CD4-positive, alpha-beta T cell treated with Interleukin-17A for 1 hour (primary cell): ENCODE measurements at places on chromosomes 6 and 20.

GRCh38 chr6:41697861-41698781, 37.3 kb downstream of the TFEB start:
- no peak for DNase-seq

GRCh38 chr6:132750455-132751248, 7.1 kb downstream of the VNN2 start:
- DNase-seq = no peak

DNA sequence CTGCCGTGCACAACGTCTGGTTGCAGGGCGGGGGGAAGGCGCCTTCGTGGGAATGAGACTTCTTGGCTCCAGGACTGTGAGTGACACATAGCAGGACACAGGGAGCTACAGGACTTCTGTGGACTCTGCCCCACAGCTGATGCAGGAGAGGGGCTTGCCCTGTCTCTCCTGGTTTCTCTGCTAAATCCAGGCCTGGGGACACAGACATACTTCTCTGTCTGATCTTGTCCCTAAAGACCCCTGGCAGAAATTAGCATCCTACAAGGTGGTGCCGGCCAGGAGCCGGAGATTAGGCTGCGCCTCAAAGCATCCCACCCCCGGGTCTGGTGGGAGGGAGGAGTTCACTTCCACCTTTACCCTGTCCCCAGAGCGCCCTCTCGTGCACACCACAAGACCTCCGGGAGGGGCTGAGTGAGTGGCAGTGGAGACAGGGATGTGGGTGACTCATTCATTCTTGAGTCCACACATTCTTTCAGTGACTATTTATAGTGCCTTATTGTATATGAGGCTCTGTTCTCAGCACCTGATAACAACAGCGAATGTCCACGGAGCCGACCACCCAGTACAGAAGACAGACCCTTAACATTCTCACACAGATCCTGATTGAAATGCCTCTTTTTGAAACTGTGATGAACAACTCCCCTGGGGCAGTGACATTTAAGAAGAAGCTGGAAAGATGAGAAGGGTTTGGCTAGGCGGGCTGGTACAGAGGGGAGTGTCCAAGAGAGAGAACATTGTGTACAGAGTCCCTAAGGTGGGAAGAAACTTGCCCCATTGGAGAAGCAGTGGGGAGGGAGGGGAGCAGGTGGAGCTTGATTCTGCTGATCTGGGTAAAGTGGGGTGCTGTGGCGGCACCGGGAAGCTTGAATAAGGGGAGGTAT, 39.0 kb downstream of the GMPR start:
- no peak for DNase-seq

DNA sequence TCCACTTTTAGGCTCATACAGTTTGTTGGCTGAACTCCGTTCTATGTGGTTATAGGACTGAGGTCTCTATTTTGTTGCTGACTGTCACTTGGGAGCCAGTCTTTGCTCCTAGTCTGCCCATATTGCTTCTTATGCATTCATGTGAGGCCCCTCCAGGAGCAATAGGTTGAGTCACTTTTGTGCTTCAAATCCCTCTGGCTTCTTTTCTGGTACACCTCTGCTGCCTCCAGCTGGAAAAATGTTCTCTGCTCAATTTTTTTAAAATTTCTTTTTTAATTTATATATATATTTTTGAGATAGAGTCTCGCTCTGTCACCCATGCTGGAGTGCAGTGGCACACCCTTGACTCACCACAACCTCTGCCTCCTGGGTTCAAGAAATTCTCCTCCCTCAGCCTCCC, 42.7 kb upstream of the NOX3 start:
- DNase-seq = no peak

GRCh38 chr6:162409741-162410691, 317.6 kb downstream of the PRKN start:
- no peak for DNase-seq
